Activated T-helper 9 cell treated with anti-CD3 and anti-CD28 coated beads, Interleukin-2, amount 50 U/mL, for 16 hours (primary cell): ENCODE measurements at places on chromosomes 3 and 15.

DNA sequence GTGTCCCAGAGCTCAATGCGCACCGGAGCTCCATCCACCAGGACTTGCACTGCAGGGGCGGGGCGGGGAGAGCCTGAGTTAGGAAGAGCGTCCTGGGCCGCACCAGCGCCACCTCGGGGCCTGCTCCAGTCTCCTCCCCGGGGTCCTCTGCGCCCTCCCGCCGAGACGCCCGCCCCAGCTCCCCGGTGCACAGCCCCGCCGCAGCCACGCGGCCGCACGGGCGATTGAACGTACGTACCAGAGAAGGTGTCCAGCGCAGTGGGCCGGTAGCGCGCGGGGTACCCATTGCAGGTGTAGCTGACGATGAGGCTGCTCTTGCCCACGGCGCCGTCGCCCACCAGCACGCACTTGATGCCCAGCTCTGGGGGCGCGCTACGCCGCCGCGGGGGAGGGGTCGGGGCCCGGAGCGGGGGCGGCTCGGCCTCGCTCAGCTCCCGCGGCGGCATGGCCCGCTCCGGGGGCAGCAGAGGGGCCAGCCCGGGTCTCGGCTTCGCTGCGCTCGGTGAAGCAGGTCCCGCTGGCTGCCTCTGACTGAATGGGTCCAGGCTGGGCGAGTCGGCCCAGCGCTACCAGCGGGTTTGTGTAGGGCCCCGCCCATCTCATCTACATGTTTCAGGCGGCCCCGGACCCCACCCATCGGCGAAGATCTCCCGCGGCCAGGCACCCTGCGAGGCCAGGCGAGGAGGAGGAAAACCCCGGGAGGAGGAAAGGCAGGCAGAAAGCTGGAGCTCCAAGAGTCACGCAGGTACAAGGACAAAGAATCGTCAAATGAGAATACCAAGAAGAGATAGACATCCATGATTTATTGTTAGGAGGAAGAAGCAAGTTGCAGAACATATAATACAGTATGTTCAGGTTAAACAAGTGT lies at the start of gene RHOV:
TSS of gene RHOV (minus strand) at position 541 of the 868 bp plus-strand sequence. CDS start at position 446, 95 bp downstream.
- DNase-seq: peak; percentile 49

DNA sequence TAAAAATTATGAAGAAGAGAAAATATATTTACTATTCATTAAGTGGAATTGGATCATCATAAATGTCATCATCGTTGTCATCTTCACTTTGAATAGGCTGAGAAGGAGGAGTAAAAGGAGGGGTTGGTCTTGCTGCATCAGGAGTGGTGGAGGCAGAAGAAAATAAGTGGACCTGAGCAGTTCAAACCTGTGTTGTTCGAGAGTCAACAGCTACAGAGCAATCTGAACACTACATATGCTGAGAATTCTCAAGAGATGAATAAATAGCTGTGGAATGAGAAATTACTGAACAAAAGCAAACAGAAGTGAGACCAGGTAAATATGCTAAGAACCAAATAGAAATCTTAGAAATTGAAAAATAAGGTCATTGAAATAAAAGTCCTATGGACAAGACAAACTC lies 32.3 kb upstream of the CCK start:
- DNase-seq: no peak

DNA sequence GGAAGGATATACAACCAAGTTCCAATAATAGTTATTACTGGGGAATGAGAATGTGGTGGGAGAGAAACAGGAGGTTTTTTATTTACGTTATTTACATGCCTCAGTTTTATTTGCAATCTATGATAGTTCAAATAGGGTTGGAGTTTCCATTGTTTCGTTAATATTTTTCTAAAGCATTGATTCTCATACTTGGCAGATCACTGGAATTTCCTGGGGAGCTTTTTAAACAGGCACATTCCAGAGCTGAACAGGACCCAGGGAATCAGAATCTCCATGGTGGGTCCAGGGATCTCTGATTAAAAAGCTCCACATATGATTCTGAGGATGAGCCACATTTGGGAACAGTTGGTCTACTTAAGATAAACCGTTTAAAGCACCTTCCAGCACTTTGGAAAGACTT lies 123.9 kb downstream of the IL20RB start:
- no peak for DNase-seq

DNA sequence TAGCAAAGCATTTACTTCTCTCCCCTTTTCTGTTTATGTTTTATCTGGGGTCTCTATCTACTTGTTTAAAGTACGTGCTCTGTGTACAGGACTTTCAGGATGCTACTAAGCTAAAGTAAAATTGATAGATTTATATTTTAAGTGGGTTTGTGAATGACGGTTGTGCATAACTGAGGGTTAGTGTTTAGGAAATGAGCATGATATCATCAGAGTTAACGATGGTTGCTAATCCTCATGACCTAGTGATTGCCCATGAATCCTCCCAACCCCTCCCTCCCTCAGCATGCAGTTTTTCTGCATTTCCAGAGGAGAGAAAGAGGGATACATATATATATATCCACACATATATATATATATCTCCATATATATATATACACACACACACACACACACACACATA lies 957.2 kb downstream of the TUSC7 start:
- no peak for DNase-seq

GRCh38 chr3:181974198-181974597 lies 262.5 kb downstream of the SOX2 start:
- DNase-seq: no peak
